ENCODE measurements at places on chromosomes 13 and 19. TPM values are rescaled to one million over a fixed set of nuclear protein-coding genes. Genes with fewer than 3 reads are reported as not detected.
A peak's percentile ranks its signal among the peaks of the same experiment; 100 is the strongest.

DNA sequence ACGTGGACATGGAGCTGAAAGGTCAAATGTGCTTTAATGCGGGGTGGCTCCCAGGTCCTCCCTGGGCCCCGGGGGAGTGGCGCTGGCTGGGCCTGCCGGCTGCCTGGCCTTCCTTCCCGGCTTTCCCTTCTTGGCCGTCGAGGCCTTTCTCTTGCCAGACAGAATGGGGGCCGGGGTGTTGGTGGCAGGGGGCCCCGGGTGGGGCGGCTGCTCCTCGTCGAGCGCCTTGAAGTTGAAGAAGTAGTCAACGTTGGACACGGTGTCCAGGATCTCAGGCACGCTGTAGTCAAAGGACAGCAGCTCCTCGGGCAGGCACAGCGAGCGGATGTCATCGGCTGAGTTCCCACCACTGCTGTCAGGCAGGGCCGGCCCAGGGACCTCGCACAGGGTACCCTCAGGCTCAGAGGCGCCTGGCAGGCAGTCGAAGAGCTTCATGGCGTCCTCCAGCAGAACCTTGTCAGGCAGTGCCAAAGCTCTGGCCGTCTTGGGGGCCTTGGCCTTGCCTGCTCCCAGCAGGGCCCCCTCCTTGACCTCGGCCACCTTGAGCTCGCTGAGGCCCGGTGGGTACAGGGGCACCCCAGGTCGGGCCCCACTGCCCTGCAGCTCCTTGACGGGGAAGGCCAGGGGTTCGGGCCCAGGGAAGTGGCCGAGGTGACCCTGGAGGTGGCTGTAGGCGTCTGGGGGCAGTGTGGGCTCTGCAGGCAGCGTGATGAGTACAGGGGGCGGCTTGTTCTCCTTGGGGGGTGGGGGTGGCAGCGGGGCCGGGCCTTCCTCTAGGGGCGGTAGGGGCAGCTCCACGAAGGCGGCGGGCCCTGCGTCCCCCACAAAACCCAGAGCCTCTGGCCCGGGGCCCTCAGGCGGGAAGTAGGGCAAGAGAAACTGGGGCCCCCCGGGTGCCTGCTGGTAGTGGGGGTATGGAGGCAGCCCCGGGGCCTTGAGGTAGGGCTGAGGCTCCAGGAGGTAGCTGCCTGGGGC lies 1.3 kb downstream of the PRR22 start:
- H3K36me3 ChIP-seq = peaks cover 44% of the 10 kb centered on the region
- H3K4me1 ChIP-seq = no peaks in the 10 kb centered on the region
- no peak overlapping the region for H3K27ac ChIP-seq
- no peak overlapping the region for H3K4me3 ChIP-seq

GRCh38 chr13:110806636-110807035 lies 93.1 kb downstream of the ING1 start:
- no peak overlapping the region for H3K4me3 ChIP-seq
- H3K4me1 ChIP-seq = peaks cover 19% of the 10 kb centered on the region
- no peak overlapping the region for H3K27ac ChIP-seq
- no peaks in the 10 kb centered on the region for H3K36me3 ChIP-seq
- no peaks in the 10 kb centered on the region for H3K27me3 ChIP-seq

DNA sequence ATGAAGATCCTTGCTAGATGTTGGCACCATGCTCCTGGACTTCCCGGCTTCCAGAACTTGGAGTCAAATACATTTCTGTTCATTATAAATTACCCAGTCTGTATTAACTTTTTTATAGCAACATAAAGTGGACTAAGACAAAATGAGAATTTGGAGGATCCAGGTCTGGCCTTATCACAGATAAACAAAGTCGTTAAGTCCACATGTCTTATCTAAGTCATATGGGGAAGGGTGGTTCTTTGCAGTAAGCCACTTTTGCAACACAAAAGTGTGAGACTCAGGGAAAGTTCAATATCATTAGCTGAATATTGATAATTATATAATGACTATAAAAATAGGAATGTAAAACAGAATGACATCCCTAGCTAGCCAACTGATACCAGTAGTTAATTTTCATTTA lies 91.6 kb upstream of the SIAH3 start:
- H3K27me3 ChIP-seq = no peaks in the 10 kb centered on the region
- no peak for DNase-seq
- no peak overlapping the region for H3K27ac ChIP-seq
- no peaks in the 10 kb centered on the region for H3K36me3 ChIP-seq
- H3K4me3 ChIP-seq = no peak overlapping the region
- H3K4me1 ChIP-seq = no peaks in the 10 kb centered on the region

GRCh38 chr19:32363632-32364031 lies 18.2 kb downstream of the ZNF507 start:
- peak overlapping the region; percentile 71 for H3K27ac ChIP-seq
- peaks cover 51% of the 10 kb centered on the region for H3K36me3 ChIP-seq
- no peak overlapping the region for H3K4me3 ChIP-seq
- H3K27me3 ChIP-seq = no peaks in the 10 kb centered on the region
- DNase-seq = no peak

GRCh38 chr19:45798995-45799517 lies 6.4 kb upstream of the DMWD start:
- H3K27me3 ChIP-seq = no peaks in the 10 kb centered on the region

The SPTBN4 gene
- 1.3 TPM for polyA plus RNA-seq

The CYP2B6 gene
- 2.7 TPM for polyA plus RNA-seq

The LYL1 gene
- polyA plus RNA-seq = 3.0 TPM
